ENCODE measurements at places on chromosomes 7 and 10.

DNA sequence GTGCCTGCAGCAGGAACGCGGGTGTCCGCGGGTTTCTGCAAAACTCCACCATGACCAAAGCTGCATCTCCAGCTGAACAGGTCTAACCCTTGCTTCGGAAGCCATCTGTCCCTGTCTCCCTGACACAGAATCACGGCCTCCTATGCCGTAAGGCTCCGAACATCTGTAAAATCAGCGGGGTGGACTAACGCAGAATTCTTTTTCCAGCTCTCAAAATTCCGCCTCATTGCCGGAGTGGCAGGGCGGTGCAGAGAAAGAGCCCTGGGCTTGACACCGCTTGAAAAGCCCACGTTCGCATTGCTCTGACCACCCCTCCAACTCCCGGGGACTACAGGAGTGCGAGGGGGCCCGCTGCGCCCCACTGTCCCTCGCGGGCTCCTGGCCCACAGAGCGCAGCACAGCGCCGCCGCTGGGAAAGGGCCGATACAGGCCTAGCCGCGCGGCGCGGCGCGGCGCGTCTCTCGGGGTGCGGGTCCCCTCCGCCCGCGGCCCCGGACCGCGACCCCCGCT lies 409 bp downstream of the DNMBP start:
- no peak for DNase-seq

DNA sequence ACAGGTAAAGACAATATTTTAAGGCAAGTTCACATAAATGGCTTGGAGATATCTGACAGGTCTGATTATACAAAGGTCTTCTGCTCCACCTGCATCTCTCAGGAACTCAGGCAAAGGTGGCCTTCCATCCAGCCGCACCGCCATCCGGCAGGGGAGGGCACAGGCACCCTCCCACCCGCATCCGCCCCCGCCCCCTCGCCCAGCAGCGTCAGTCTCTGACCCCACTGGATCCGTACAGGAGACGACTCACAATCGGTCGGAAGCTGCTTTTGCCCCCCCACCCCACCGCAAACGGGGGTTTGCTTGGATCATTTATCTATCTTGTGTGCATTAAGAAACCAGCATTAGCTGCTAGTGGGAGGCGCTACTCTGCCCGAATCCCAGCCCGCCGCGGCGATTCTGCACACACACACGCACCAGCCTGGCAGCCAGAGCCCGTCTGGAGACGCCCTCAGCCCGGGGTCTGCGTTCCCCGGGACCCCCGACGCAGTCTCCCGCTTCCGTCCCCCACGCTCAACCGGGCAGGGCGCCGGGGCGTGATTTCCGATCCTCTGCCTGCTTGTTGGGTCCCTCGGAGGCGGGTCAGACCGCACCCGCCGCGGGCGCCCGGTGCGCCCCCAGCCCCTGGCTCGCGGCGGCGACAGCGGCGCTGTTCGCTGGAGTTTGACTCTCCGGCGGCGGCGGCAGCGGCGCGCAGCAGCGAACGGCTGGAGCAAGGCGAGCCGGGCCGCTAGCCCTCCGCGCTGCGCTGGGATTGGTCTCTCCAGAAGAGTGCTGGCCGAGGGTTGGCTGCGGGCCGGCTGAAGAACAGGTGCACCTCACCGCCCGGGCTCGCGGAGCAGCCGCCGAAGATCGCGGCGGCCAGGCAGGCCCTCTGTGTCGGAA lies 820 bp upstream of the NRG3 start:
- DNase-seq = no peak

- DNase-seq = no peak
Observed at GRCh38 chr7:157501581-157501980, 164.8 kb downstream of the DNAJB6 start.

- DNase-seq = no peak
Observed at GRCh38 chr7:116392806-116393205, 106.7 kb upstream of the CAV2 start.

GRCh38 chr10:117047947-117048346 lies 43.0 kb upstream of the SHTN1 start:
- no peak for DNase-seq

All from NCI-H187 treated with DMSO at 0.1 percent for 48 hours (cell line).